ENCODE measurements at places on chromosomes 5 and 9.

DNA sequence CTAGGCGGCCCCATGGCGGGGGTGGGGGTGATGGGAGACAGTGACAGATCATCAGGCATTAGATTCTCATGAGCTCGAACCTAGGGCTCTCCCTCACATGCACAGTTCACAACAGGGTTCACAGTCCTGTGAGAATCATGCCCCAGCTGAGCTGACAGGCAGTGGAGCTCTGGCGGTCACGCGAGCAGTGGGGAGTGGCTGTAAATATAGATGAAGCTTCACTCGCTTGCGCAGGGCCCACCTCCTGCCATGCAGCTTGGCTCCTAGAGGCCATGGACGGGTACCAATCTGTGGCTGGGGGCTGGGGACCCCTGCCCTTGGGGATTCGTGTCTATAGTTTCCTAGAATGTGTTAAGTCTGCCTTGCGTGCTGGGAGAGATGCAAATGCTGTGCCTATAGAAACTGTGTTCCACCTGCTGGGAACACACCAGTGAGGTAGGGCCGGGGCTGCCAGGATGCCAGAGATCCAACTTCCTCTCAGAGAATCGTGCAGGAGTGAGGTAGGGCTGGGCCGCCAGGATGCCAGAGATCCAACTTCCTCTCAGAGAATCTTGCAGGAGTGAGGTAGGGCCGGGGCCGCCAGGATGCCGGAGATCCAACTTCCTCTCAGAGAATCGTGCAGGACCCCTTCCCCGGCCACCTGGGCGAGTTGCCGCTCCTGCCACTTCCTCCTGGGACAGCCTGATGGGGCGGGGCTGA is 14.1 kb upstream of the EXOC3 start:
- DNase-seq = no peak

GRCh38 chr9:2939368-2939767 is 95.5 kb upstream of the PUM3 start:
- no peak for DNase-seq

DNA sequence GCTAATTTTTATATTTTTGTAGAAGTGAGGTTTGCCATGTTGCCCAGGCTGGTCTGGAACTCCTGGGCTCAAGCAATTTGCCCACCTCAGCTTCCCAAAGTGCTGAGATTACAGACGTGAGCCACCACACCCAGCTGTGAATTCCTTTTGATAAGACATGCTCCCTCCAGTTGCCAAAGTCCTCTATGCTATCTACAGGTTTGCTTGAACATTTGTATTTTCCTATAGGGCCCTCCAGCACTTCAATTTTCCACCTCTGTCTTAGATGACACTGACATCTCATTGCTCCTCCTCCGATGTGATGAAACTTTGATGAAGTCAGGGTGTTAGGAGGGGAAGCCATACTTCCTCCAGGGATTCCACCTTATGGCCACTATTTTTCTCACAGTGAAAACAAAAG is 25.2 kb upstream of the CTSV start:
- no peak for DNase-seq

DNA sequence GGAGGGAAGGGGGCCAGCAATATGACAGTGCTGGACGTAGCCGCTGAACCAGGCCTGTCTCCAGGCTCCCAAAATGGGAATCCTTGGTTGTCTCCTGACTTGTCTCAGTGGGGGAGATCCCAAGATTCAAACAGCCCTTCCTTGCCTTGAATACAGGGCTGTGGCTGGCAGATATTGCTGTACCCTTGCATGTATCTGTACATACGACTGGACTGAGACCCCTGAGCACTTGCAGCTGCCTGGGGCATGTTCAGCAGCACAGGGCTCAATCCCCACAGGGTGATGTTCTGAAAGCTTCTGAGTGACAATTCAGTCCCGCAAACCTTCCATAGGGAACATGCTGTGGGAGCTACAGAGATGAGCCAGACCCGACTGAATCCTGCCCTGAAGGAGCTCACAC is 13.3 kb downstream of the OR13J1 start:
- DNase-seq = no peak

DNA sequence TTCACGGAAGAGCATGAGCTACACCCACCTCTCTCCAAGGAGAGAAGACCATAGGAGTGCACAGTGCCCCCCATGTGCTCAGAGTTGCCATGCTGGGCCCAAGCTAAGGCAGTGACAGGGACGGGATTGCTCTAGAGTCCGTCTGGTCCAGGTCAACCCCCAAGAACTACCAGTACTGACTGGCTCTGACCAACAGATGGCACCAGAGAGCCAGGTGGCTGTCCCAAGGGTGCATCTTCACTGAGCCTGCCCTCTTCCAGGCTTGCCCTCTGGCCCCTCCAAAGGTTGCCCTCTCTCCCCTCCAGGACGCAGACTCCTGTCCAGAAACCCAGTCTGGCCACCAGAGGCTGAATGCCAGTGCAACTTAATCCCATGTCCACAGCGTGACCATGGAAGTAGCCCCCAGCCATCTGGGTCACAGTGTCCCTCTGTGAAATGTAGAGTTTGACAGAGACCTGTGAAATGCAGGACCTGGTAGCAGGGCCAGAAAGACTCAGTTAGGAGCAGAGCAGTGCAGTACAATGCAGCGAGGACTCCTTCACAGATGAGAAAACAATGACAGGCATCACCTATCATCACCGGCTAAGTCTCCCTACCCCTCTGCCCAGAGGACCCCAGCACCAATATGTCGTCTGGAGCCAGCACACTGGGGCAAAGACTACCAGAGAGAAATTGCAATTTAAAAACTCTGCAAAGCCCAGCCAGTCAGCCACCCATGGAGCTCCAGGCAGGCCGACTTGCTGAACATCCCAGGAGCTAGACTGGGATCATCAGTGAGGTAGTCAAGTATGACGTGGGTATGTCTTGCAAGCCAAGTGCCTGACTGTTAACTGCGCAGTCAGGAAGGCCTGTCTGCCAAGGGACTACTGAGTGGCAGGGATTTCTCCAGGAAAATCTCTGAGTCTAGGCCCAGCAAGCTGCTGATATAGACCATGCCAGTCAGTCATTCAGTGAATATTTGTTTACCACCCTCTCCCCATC is 7.7 kb upstream of the SKP1 start:
- DNase-seq = peak; percentile 69

DNA sequence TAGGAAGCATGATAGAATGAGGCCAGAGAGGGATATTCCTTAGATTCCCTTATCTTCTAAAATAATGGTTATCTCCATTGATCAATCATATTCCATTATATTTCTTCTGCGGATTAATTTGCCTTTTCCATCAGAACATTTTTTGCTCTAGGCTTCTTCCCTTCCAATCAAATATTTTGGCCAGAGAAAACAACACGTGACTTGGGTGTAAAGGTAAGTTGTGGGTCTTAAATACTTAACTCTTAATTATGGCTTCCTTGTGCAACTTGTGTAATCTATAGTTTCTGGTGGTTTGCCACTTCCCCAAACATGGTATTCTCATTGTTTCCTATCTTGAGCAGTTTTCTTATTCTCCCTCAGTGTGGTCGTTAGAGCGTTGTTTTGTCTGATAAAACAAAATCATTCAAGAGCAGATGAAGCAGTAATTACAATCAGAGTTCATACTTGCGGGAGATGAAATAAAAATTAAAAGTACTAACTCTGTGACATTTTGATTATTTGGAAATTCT is 889.3 kb downstream of the MAT2B start:
- no peak for DNase-seq

GRCh38 chr5:158569534-158569933 is 530.2 kb downstream of the EBF1 start:
- DNase-seq = no peak

DNA sequence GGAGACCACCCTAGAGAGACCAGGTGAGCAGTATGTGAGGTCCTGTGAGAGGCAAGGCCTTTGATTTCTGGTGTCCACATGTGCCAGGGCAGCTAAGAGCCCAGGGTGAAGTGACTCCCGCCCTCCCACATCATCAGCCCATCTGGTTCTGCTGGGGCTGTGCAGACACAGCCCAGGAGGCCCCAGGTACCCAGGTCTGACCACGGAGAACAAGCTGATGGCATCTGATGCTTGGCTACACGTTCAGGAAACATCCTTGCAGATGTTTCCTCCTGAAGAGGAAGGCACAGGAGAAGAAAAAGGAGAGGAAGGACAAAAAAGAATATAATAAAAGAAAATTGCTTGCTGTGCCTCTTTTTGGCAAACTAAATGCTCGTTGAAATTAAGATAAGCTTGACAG is 225.8 kb downstream of the PAX5 start:
- no peak for DNase-seq

DNA sequence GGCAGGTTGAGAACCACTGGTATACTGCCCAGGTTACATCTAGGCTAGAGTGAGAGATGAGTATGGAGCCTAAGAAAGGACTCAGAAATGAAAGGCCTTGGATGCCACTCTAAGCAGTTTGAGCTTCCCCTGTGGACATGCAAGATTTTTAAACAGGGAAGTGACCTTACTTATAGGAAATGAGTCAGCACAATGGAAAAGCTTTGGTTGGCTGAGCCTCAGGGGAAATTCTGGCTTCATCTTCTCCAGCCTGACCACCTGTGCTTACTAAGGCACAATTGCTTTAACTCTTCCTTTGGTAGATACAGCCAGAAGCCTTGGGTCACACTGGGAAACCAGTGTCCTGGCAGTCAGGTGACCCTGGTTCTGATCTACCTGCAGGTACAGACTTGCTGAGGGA is 380.2 kb upstream of the ZNF462 start:
- DNase-seq = no peak

DNA sequence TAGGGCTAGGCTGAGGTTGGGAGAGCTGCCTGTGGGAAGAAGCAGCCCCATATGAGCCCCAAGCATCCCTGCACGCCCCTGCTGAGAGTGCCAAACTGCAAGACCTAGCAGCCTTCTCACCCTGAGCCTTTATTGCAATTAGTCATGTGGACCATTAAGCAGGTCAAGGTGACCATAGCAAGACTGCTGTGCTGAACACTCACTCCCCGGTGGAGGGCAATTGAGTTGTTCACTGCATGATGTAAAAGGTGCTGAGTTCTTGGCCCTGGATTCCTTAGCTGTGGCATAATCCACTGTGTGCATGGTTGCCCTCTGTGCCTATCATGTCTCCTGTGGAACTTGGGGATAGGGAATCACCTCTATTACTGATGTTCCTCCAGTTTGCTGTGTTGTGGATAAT is 131.1 kb downstream of the FOXD1 start:
- DNase-seq = no peak

DNA sequence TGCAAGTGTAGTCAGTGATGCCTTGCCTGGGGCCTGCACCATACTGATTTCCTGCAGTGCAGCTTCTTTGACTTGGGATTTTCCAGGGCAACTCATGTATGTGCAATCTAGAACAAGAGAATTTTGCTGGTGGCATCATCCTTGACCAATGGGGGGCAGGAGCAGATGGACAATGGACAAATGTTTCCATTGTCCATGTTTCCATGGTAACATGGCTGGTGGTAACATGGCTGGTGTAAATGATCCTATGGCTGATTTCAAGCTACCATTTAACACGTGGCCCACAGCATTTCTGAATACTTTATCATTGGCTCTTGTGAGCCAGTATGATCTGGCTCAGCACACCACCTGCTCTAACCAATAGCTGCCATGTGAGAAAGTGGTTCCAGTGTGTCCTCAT is 130.1 kb upstream of the OSMR start:
- no peak for DNase-seq

- DNase-seq = no peak
These were observed 87.9 kb upstream of the FSTL4 start for GRCh38 chr5:133700251-133700650.

GRCh38 chr9:87447547-87448432 is 49.9 kb upstream of the DAPK1 start:
- DNase-seq = no peak

DNA sequence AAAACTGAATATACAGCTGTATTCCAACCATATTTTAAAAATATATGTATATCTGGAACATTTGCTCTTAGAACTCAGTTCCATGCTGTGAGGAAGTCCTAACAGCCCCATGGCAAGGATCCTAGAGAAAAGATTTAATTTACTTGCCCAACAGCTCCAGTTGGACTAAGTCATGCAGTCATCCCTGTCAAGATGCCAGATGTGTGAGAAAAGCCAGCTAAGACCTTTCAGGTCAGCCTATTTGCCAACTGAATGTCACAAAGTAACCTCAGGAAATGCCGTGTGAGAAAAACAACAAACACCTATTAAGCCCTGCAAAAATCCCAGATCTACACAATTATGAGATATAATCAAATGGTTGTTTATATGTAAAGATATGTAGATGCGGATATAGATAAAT is 416.3 kb downstream of the NR2F1-AS1 start:
- peak; percentile 18 for DNase-seq

DNA sequence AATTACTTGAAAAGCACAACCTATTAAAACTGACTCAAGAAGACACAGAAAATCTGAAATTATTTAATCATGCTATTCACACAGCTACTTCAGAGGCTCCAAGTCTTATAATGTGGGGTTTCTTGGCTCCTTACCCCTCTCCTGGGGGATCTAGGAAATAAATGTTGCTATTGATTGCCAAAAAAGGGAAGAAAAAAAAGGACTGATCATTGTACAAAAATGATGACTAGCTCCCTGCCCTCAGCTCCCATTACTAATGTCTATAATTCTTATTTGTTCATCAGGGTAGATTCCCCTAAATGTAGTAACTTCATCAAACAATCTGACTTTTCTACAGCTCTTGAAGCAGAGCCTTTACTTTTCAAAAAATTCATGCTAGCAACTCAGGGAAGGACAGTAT is 3.3 kb upstream of the SMC5 start:
- no peak for DNase-seq

DNA sequence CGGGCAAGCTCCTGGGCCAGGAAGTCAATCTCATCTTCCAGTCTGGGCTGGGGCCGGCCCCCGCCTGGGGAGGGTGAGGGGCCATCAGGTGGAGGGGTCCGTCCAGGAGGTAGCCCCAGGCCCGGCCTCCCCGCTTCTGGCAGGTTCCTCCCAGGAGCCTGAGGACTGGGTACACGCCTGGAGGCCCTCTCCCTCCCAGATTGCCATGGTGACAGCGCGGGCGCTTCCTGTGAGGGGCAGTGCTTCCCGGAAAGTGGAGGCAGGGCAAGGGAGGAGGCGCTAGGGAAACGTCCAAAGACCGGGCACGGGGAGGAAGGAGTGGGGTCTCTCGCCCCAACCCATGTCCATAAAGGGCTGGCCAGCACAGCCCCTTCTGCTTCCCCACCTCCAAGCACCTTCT is 4.9 kb downstream of the NPDC1 start:
- DNase-seq = no peak

DNA sequence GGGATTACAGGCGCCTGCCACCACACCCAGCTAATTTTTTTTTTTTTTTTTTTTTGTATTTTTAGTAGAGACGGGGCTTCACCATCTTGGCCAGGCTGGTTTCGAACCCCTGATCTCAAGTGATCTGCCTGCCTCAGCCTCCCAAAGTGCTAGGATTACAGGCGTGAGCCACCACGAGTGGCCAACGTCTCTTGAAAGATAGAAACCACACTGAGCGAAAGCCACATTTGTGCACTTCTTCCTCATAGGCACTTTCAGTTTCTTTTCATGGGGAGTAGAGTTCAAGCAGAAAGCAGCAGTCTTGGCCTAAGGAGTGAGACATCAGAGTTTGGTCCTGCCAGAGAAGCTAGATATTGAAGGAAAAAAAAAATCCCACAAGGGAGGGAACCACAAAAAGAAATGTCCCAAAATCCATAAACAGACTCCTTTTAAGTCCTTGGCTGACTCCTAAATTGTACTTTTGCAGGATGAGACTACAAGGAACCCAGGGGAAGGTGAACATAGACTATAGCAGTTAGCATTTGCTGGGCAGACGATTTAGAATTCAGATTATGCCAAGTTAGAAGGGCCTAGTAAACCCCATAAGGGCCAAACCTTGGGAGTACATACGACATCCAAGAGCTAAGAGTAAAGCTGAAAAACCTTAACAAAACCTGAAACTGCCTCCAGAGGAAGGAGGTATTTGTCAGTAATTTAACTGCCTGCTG is 43.9 kb upstream of the GLIPR2 start:
- DNase-seq = no peak

- DNase-seq = no peak
These were observed 47.7 kb upstream of the RPL26L1 start for GRCh38 chr5:172911628-172911880.
